ENCODE measurements at places on chromosomes 2 and 18.

DNA sequence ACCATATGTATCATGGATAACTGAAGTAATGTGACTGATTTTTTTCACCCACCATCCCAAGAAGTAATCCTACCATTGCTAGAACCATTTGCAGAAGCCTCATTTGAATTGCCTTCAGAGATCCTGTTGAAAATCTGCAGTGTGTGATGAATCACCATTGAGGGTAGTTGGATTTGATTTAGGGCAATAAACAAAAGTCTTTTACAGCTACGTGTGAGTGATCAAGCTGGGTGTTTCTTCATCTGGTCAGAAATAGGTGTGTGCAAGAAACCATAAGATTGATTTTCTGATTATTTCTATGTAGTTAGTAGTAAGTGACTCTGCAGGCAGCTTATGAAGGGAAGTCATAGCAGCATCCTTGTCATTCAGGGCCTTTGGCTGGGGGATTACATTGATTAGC lies 159.6 kb downstream of the MGAT5 start:
- no peak for DNase-seq

GRCh38 chr2:200422071-200422470 lies 87.8 kb downstream of the KCTD18 start:
- DNase-seq, result no peak

DNA sequence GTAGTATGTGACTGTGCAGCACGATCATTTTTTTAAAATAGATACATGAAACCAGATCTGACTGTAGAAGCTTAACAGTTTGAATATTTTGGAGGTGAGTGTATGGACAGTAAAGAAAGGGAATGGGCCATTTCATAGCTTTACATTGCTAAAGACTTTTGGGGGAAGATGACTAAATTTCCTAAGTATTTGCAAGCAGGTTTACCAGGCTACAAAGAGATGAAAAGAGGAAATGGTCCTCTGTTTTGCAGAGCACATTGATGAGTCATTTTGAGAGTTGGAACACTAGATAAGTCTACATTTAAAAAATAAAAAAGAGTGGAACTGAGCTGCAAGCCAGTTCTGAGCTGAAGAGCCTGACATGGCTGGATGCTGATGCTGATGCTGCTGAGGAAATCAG lies 115.7 kb upstream of the LRATD1 start:
- no peak for DNase-seq

- DNase-seq, result no peak
Observed at GRCh38 chr2:195330513-195330956, 326.5 kb upstream of the SLC39A10 start.

DNA sequence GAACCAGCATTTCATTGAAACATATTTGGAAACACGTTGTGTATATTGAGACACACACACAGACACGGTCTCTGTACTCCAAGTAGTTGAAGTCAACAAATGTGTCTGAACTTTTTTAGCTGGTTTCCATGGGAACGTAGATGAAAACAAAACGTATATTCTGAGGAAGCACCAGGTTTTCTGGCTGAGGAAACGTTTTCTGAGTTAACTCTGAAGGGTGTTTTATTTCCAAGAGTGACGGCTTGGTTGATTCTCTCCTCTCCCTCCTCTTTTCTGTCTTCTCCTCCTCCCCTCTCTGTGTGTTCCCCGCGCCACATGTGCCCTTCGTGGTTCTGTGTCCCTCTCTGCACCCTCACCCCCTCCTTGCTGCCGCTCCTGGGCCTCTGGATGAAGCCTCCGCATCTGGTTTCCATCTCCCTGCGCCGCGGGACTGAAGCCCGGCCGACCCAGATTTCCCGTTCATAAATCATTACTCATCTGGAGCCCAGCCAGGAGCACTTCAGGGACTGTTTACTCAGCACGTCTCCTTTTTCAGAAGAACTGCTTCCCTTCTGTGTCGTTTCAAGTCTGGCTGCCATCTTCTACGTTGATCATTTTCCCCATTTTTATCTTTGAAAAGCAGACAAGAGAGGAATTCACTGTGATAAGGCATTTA lies 122.7 kb downstream of the COL6A3 start:
- peak; percentile 70 for DNase-seq

- no peak for DNase-seq
Observed at GRCh38 chr2:189300916-189301315, 121.4 kb upstream of the COL5A2 start.

DNA sequence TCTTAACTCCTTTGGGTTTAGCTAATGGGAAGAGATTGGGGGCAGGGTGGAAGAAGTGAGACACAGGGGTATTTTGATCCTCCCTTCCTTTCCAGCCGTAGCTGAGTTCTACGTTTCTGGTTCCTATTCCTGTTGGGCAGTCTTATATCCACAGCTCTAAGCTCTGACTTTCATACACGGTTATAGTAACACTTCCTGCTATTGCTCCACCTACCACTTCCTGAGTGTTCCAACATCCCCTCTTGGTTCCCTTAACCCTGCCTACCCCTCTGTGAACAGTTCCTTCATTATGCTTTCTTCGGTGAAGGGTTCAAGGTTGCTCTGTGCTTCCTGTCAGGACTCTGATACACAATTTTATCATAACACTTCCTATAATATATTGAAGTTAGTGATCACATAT lies 205.1 kb downstream of the DNAH7 start:
- DNase-seq, result no peak

DNA sequence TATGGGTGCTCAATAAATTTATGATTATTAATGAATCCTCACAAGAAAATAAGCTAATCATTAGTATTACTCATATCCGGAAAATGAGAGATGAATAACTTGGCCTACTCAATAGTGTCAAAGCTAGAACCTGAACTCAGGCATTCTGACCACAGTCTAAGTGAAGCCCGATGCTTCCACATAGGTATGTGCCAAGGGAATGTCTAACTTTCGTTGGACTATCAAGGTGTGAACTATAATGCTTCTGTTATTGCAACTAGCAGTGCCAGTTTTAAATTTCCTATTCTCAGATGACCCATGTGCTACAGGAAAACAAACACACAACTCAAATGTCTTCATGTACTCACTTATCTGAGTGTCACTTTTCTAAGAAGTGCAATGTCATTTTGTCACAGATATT lies 1.8 kb downstream of the BARD1 start:
- DNase-seq, result no peak

DNA sequence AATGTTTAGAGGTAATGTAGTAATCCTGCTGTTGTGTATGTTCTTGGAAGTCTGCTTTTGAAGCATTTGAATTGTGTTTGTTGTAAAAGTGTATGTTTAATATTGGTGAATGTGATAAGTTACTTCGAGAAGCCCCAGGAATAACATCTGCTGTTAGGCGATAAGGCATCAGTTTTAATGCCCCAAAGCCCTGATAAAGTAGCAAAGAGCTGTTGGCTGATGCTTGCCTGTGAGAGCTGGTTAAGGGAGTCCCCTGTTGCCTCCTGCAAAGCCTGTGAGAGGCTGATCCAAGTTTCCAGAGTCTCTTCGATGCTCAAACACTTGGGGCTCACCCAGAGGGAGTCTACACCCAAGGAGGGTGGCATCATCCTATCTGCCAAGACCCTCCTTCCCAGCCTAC lies 110.3 kb downstream of the RNF152 start:
- DNase-seq, result no peak

DNA sequence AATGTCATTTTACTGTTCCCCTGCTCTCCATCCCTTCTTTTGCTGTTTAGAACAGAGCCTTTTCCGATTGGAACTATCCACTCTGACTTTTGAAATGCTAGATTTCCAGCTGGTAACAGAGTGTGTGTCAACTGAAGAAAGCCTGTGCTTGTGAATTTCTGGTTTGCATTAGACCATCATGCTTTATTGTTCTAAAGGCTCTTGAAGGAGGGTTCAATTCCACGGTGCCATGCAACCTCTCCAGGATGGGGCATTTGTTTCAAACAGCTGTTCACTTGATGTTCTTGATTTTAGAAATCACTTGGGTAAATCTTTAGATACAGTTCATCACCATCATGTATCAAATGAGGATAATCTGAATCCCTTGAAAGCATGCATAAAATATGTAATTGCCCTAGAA lies 156.7 kb downstream of the QPCT start:
- no peak for DNase-seq

DNA sequence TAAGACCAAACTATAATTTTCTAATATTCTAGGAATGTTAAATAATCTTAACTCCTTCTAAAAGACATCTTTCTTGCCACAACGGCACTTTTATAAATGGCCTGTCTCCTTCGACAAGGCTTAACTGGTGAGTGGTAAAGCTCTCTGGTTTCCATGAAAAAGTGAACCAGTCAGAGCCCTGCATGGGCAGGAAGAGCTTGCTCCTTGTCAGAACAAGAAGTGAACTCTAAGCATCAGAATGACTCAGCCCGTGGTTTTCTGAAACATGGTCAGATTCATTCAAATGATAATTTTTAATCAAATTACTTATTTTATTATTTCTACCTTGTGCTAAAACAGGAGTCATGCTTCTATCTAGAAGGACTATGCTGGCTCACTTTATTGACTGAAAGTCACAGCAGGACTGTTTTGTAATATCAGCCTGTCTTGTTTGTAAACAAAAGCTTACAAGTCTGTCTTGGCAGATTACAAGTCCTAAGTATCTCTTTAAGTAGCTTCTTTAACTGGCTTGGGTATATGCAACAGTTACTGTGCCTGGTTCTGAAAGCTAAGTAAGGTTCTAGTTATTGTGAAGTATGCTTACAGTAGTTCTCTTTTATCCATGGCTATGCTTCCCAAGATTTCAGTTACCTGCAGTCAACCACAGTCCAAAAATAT lies 245.4 kb downstream of the NAPG start:
- DNase-seq, result no peak

- DNase-seq, result peak; percentile 44
Observed at GRCh38 chr2:236769981-236770671, 200.5 kb downstream of the ACKR3 start.

- DNase-seq, result no peak
Observed at GRCh38 chr2:217329023-217329431, 469.2 kb upstream of the TNP1 start.

GRCh38 chr2:32289165-32289999 lies 11.7 kb downstream of the YIPF4 start:
- DNase-seq, result no peak

- DNase-seq, result no peak
Observed at GRCh38 chr2:233820774-233821105, 33.6 kb downstream of the HJURP start.

GRCh38 chr2:233354500-233354924 lies 218 bp downstream of the DGKD start:
- DNase-seq, result no peak

DNA sequence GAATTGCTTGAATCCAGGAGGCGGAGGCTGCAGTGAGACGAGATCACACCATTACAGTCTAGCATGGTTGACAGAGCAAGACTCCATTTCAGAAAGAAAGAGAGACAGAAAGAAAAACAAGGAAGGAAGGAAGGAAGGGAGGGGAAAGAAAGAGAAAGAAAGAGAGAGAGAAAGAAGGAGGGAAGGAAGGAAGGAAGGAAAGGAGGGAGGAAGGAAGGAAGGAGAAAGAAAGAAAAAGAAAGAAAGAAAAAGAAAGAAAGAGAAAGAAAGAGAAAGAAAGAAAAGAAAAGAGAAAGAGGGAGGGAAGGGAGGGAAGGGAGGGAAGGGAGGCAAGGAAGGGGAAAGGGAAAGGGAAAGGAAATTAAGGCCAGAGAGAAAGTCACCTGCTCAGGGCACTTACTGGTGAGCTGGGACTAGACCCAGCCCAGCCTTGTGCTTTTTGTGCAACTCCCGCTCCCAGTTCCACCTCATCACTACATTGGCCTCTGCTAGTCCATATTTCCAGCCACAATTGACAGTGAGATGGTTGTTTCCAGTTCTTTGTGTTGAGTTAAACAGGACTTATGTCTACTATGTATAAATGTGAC lies 35.7 kb downstream of the MOGAT1 start:
- DNase-seq, result no peak

DNA sequence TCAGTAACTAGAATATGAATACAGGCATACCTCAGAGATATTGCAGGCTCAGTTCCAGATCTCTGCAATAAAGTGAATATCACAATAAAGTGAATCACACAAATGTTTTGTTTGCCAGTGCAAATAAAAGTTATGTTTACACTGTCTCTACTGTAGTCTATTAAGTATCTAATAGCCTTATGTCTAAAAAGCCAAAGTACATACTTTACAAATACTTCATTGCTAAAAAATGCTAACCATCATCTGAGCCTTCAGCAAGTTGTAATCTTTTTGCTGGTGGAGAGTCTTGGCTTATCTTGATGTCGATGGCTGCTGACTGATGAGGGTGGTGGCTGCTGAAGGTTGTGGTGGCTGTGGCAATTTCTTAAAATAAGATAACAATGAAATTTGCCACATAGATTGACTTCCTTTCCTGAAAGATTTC lies 159.4 kb downstream of the MYO1B start:
- no peak for DNase-seq

- DNase-seq, result no peak
Observed at GRCh38 chr18:25493401-25493800, 141.4 kb upstream of the ZNF521 start.

- DNase-seq, result peak; percentile 59
Observed at GRCh38 chr2:128408349-128409305, 90.0 kb upstream of the HS6ST1 start.
